ENCODE measurements at places on chromosomes 16 and 17. TPM values are rescaled to one million over a fixed set of nuclear protein-coding genes. Genes with fewer than 3 reads are reported as not detected.
A peak's percentile ranks its signal among the peaks of the same experiment; 100 is the strongest.

DNA sequence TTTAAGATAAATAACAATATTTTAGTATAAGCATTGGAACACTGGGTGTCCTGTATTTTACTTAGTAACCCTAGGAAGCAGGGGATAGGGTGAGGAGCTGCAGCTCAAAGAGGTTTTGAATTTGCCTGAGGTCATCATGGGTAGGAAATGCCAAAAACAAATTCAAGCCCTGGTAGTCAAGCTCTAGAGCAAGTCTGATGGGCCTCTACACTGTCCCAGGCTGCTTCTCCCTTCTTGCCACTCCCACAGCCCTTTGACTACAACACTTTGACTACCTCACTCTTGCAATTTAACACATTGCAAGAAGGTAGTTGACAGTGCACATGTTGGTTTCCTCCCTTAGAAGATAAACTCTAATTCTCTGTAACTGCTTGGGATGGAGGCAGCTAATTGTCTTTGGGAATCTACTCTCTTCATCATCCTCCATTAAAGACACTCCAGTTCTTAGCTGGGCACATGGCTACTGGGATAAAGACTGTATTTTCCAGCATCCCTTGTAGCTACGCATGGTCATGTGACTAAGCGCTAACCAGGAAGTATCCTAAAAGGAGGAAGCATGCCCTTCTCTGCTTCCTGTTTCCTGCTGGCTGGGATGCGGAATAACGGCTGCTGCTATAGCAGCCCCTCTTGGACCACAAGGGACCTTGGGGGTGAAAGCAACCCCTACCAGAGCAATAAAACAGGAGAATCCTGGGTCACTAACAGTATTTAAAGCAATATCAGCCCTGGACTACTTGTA lies 30.7 kb upstream of the SSTR2 start:
- no peak for DNase-seq

Gene KCNH6
- 0.79 TPM for total RNA-seq

DNA sequence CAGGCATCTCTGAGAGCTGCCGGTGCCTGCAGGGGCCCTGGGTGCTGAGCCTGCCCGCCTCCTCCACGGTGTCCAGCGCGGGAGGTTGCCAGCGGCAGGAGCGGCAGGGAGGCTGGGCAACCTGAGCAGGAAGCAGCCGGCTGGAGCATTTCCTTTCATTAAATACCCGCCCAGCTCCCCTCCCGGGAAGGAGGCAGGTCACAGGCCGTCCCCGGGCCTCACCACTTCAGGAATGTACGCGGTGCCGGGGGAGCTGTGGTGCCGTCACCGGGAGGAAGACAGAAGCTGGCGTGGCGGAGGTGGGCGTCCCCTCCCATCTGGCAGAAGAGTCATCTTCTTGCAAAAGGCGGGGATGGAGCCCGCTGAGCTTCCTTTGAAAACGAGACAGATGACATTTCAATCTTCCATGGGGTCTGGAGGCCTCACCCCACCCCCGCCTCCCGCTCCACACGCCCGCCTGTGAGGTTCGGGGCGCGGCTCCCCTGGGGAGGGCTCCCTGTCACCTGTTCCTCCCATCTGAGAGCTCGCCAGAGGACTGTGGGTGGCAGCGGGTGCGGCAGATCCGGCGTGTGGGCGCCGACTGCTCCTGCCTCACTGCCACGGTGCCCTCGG lies 16.0 kb downstream of the SOX8 start:
- no peak for DNase-seq

- DNase-seq = no peak
Observed at GRCh38 chr16:76488065-76488417, 210.8 kb downstream of the CNTNAP4 start.

Gene TBC1D3C
- 1.3 TPM for total RNA-seq

- peak; percentile 67 for DNase-seq
Observed at GRCh38 chr17:57242148-57242547, 14.2 kb upstream of the MSI2 start.

DNA sequence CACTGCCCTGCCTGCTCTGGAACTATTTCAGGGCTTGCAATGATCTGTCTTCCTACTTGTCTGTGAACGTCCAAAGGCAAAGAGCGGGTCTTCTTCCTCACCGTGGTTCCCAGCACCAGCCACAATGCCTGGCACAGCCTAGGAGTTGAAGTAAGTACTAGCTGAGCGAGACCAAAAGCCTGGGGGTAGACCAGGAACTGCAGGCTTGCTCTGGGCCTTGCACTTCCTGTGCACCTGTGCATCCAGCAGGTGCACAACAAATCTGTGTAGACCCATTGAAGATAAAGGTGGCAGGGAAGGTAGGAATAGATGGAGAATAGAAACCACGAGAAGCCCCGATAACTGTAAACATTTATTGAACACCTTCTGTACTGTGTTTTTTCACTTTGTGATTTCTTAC lies 4.6 kb downstream of the FAM171A2 start:
- no peak for DNase-seq

All from testis (tissue), 5 donors.